ENCODE measurements at places on chromosomes 11 and 22.

- no peak for DNase-seq
Measured at GRCh38 chr11:24471084-24471483, 25.8 kb upstream of the LUZP2 start.

DNA sequence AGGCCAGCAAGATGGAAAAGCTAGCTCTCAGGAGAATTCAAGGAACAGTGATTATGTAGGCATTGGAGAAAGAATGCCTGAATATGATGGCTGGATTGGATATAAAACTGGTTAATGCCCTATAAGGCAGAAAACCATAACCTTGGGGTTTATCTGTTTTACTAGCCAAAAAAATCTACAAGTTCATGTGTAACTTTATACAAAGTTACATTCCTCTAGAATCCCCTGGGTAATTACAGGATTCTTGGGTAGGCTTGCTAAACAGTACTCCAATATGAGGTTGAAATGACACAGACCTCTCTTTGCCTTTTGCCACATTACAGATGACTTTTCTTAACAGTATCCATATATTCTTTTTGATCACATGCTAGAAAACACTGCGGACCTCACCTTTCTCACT lies 26.0 kb downstream of the TSPAN18 start:
- no peak for DNase-seq

DNA sequence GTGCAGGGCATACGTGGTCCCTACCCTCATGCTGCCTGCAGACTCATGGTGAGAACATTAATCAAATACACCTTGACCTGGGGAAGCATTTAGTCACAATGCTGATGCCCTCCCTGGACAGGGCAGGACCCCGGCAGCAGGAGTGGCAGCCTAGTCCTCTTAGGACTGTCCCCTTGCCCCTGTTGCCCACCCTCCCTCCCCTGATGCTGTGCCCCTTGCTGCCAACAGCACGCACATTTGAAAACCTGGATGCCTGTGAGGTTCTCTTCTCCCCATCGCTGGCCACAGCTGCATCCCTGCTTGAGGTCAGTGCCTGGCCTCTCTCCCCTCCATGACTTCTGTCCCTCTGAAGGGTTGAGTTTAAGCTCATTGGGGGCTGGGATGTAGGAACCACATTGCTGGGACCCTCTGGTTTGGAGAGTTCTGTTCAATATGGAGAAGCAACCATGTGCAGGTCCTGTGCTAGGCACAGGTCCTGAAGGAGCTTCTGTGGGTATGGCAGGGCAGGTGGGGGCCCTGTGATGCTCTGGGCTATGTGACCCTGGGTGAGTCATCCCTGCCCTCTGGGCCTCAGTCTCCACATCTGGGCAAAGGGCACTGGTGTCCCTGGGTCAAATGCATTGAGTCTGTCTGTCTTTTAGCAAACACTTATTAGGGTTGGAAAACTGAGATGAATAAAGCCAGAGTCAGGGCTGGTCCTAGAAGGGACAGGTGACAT lies 31.3 kb downstream of the MYO7A start:
- no peak for DNase-seq

DNA sequence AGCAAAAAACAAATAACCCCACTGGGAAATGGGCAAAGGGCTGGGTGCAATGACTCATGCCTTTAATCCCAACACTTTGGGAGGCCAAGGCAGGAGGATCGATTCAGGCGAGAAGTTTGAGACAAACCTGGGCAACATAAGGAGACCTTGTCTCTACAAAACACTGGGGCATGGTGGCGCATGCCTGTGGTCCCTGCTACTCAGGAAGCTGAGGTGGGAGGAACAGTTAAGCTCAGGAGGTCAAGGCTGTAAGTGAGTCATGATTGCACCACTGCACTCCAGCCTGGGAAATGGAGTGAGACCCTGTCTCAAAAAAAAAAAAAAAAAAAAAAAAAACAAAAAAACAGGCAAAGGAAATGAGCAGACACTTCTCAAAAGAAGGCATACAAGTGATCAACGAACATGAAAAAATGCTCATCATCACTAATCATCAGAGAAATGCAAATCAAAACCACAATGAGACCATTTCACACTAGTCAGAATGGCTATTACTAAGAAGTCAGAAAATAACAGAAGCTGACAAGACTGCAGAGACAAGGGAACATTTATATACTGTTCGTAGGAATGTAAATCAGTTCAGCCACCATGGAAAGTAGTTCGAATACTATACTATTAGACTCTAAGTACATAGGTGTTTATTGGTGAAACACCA lies 48.2 kb upstream of the SMCO4 start:
- DNase-seq = no peak

DNA sequence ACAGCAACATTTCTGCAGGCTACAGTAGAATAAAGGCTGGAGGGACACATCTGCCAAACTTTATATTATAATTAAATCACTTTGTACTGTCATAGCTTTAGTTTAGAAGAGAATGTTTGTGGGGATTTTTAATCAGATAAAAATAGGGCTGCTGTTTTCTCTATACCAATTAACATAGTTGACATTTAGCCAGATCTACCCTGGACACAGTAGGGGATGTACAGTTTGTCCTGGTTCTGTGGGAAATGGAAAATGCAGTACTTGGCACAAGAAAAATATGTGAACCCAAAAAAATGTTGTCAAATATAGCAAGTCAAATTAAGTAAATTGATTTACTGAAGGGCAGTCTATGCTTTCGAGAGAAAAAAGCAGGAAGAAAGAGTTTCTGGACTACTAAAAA lies 20.8 kb upstream of the PICALM start:
- no peak for DNase-seq

DNA sequence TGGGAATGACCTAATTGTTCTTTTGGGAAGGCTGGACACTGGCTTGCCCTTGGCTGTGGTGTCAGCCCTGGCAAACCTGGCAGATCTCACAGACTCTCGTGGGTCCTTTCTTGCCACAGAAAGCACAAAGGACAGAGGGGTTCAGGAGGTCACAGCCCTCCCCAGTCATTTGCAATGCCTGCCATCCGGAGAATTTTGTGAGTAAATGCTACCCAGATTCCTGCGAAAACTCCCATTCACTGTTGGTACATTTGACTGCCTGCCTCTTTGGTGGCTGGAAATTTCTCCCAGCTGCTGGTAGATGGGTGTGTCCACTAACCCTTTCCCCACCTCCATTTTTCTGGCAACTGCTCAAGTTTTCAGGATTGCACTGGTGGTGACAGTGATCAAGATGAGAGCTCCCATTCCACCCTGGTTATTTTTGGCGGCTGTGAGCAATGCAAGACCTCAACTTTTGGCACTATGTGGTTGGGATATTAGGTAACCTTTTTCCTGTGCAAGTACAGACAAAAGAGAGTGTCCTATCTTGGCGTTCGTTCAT lies 155.7 kb downstream of the NAV2 start:
- no peak for DNase-seq

DNA sequence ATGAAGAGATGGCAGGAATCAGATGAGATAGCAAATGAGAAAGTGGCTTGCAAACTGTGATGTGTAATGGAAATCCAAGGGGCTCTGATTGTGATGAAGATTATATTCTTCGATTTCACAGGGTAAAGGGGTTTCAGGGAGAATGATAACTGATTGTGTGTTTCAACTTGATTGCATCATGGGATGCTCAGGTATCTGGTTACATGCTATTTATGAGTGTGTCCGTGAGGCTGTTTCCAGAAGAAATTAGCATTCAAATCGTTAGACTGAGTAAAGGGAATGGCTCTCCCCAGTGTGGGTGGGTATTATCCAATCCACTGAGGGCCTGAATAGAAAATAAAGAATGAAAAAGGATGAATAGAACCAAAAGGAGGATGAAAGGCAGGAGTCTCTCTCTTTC lies 278.7 kb upstream of the LARGE1 start:
- DNase-seq = no peak

DNA sequence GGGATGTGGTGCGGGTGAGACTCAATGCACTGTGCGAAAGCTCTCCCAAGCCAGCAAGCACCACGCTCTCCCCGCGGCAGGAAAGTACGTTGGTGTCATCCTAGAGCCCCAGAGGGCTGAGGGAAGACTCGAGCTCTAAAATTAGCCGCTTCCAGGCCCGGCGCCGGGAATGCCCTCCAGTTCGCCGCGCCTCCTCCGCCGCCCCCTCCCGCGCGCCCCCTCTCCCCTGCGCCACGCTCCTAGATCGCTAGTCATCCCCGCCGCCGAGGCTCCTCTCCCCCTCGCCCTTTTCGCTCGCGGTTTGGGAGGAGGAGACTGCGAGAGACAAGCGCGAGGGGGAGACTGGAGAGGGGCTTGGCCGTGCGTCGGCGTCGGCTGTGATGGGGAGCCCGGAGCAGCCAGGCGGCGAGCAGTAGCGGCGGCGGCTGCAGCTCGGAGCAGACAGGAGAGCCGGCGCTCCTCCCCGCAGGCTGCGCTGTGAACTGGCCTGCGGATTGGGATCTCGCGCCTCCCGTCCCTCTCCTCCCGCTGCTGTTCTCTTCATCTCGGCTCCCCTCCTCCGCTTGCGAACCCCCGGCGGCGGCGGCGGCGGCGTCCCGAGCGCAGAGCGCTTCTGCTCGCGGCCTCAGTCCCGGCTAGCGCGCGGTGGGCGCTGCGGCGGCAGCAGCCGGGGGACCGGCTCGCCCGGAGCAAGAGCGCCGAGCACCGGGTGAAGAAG lies at the start of gene FAT3:
Gene FAT3, plus strand, starts transcription at position 412 of the 718 bp plus-strand sequence. CDS start 127,295 bp downstream, outside the sequence.
- DNase-seq = peak; percentile 38

GRCh38 chr11:62124186-62125113 lies 639 bp downstream of the INCENP start:
- peak; percentile 7 for DNase-seq

GRCh38 chr11:100709233-100709957 lies 22.3 kb downstream of the ARHGAP42 start:
- no peak for DNase-seq

GRCh38 chr22:44974454-44974853 lies 35.4 kb downstream of the PHF21B start:
- DNase-seq = no peak

GRCh38 chr11:20258376-20258895 lies 98.2 kb upstream of the DBX1 start:
- no peak for DNase-seq

- DNase-seq = no peak
Measured at GRCh38 chr11:134731213-134731961, 319.3 kb upstream of the B3GAT1 start.

DNA sequence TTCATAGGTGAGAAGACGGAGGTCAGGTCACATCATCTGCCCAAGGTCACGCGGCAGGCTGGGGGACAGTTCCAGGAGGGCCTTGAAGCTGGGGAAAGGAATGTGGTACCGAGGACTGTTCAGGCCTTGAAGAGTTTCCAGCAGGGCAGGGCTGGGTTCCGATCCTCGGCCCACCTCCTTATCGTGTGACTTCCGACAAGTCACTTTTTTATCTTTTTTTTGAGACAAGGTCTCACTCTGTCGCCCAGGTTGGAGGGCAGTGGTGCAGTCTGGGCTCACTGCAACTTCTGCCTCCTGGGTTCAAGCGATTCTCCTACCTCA lies 623 bp downstream of the NDUFS8 start:
- DNase-seq = no peak

- DNase-seq = no peak
Measured at GRCh38 chr11:64453466-64453865, 94.5 kb downstream of the RPS6KA4 start.

DNA sequence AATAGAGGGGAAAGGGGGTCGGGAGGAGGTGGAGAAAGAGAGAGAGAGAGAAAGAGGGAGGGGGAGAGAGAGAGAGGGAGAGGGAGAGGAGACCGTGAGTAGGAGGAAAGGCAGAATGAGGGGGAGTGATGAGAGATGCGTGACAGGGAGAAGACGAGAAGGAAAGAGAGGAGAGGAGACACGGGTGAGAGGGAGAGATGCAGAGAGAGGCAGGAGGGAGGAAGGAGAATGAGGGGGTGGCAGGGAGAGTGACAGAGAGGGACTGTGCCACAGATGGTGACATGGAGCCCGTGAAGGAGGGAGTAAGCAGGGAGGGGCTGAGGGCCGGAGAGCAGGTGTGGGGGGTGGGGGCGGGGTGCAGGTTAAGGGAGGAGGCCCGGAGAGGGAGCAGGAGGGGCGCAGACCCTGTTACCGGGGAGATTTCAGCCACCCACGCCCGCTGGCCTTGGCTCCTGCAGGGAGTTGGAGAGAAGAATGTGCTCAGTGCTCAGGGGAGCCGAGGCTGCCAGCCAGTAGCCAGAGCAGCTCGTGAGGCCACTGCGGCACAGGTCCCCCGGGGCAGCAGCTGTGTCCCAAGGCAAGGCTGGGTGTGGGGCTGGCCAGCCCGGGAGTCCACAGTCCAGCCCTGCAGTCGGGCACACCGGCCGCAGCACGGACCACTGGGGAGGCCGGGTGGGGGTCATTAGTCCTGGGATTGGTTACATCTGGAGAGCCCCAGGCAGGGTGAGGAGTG lies at the start of gene SSTR3:
Gene SSTR3, minus strand, starts transcription at position 304 of the 733 bp plus-strand sequence. CDS start 4,674 bp downstream, outside the sequence.
- no peak for DNase-seq

GRCh38 chr11:35106595-35106994 lies 32.4 kb upstream of the CD44 start:
- no peak for DNase-seq

DNA sequence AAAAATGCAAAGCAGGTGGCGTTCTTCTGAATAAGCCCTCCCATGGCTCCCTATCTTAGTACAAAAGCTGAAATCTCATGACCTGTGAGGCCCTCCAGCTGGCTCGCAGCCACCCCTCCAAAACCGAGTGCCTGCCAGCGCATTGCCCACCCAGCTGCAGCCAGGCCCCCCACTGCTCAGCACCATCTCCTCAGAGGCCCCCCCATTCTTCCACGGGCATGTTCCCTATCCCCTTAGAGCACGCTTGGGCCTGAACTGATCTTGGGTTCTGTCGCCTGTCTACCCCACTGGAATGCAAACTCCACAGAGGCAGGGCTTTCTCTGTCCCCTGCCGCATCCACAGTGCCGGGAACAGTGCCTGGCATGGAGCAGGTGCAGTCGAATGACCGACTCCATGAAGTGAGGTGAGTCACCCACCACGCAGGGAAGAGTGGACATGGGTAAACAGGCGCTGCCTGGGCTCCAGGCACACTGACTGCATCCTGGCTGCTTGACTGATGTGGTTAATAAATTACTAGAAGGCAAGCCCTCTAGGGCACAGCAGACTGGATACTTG lies 11.3 kb upstream of the EFCAB6 start:
- no peak for DNase-seq

GRCh38 chr11:130181295-130182272 lies 22.0 kb downstream of the ST14 start:
- DNase-seq = no peak

DNA sequence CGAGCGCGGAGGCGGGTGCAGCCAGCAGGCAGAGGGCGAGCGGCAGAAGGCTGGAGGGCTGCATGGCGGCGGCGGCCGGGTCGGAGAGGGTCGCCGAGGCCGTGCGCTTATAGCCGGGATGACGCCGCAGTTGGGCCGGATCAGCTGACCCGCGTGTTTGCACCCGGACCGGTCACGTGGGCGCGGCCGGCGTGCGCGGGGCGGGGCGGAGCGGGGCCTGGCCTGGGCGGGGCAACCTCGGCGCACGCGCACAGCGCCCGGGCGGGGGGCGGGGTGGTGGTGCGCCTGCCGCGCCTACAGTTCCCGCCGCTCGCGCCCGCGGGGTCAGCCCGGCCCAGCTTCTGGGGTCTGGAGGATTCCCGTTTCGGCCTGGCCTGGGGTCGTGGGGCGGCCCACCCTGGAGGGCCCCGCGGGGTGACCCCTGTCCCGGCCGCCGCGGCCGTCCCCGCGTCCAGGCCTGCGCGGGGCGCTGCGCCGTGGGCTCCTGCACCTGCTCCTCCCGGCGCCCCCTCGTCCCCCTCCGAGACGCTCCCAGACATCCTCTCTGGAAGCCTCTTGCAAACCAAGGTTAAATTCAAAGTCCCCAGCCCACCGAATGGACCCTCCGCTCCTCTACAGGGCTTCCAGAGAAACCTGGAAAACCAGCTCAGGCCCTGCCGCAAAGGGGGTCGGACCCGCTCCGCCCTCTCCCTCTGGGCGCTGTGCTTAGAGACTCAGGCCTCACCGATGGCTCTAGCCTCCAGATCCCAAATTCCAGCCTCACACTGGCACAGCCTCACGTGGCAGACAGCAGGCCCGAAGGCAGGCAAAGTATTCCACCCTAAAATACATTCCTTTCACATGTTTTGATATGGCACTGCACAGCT lies at the start of gene CTSD:
Gene CTSD, minus strand, starts transcription at position 132 of the 866 bp plus-strand sequence. Its CDS starts 68 bp downstream, at position 64.
- DNase-seq = peak; percentile 99
